Activated CD8-positive, alpha-beta memory T cell treated with anti-CD3 and anti-CD28 coated beads for 1 hour (primary cell): ENCODE measurements at places on chromosomes 5 and 9.

- DNase-seq: no peak
Measured at GRCh38 chr9:74666625-74667316, 169.6 kb downstream of the RORB start.

DNA sequence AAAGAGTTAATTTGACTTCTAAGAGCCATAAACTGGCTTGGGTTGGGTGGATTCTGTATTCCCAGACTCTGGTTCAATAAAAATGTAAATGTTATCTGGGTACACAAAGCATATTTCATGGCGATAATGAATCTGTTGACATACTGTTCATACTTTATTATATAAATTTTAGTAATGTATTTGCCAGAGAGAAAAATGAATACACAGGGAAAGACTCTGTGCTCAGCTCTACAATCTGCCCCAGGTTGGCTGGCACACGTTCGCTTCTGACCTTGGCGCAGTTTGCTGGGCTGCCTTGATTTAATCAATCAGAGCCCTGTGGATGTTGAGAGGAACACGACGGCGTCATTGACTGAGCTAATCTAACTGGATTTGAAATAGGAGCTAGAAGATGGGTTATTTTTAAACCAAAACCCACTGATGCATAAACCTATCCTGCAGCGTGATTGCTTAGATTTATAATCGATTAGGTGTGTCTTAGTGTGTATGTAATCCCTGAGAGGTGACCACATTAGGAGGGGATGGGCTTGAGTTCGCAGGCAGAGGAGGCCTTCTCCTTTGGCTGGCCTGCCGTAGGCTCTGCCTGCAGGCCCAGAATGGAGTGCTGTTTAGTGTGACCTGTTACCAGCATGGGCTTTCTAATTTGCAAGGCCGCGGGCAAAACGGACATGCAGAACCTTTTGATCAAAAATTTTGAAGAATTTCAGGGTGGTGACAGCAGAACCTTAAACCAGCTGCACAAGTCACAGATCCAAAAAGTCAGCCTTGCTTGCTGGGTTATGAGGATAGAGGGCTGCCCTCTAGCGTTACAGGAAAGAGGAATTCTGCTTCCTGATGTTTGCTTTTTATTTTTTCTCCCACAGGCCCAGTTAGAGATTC is 3.9 kb upstream of the ADCY2 start:
- no peak for DNase-seq

- no peak for DNase-seq
Measured at GRCh38 chr5:143636931-143637528, 174.9 kb upstream of the HMHB1 start.

GRCh38 chr9:89483592-89484474 is 14.1 kb downstream of the SEMA4D start:
- no peak for DNase-seq

GRCh38 chr5:148005788-148006520 is 57.8 kb upstream of the SPINK5 start:
- no peak for DNase-seq

DNA sequence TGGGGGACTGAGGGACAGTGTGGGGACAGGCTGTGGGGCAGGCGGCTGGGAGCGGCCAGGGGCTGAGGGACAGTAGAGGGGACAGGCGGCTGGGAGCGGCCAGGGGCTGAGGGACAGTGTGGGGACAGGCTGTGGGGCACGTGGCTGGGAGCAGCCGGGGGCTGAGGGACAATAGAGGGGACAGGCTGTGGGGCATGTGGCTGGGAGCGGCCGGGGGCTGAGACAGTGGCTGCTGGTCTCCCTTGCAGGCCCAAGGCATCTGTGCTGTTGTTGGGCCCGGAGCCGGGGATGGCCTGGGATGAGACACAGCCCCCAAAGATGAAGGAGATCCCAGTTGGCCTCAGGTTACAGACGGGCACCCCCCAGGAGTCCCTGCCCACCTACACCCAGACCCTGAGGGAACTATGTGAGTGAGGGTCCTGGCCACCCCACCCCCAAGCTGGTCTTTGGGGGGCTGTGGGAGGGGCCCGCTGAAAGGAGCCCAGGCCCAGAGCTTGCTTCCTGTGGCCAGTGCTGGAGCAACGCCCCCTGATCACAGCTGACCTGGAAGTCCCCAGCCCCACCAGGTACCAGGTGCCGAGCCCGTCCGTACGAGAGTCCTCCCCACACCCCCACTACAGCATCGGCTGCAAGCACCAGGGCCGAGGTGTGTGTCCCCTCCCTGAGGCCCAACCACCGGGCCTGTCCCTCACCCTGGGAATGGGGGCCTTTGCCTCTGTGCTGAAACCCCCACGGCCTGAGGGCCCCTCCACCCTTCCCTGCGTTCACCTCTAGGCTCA is 593 bp downstream of the STPG3 start:
- DNase-seq: no peak

GRCh38 chr5:170353011-170353761 is 36.0 kb downstream of the KCNMB1 start:
- no peak for DNase-seq

DNA sequence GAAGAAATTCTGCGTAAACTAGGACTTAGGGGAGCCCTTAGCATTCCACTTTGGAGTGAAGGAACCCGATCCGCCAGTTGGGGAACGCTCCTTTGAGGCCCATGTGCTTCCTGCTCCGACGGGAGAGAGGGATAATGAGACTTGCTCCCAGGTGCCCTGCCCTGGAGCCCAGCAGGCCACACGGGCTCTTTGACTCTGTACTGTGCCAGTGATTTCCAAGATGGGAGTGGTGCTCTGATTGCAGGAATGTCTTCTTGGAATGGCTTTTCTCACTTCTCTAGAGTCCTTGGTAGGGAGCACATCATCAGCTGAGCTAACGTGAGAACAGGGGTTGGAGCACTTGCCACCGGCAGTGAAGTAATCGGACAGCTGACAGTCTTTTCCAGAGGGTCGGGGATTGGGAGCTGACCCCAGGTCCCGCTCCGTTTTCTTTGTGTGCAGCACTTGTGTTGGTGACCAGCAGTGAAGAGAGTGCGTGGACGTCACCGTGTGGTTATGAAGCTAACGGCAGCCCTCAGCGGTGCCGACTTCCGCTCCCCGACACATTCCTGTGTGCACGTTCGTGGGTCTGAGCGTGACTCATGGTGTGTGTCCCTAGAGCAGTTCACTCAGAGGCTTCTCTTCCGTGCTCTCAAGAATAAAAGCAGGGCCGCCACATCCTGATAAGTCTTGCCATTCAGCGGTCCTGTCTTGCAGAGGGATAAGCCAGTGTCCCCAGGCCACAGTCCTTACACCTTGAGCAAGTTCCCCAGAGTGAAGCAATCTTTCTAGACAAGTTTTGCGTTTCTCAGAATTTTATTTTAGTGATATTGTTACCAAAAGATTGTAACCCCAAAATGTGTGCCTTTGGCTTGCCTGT is 25.6 kb downstream of the ABL1 start:
- no peak for DNase-seq

DNA sequence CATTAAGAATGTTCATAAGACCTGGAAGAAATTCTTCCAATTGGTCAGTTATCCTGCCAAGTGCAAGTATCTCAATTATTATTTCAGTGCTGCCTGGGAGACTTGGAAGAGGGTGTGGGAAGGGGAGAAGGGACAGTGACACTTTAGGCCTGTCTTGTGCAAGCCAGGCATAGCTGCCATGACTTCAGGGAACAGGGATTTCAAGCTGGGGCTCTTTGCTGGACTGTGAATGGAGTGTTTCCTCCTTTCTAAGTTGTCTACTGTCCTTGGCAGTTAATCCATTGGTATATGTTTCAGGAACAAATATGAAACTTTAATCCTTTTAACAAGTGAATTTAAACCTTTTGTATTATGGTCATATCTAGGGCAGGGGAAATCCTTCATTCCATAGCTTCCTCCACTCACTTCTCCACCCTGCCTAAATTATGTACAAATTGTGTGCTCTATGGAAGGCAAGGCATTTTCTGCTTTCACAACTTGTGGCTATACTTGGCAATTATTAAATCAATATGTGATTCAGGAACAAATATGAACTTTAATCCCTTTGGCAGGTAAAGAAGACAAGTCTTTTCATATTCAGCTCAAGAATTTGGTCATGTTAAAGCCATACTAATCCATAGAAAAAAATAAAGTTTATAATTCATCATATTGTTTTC is 72.7 kb upstream of the IL33 start:
- no peak for DNase-seq

DNA sequence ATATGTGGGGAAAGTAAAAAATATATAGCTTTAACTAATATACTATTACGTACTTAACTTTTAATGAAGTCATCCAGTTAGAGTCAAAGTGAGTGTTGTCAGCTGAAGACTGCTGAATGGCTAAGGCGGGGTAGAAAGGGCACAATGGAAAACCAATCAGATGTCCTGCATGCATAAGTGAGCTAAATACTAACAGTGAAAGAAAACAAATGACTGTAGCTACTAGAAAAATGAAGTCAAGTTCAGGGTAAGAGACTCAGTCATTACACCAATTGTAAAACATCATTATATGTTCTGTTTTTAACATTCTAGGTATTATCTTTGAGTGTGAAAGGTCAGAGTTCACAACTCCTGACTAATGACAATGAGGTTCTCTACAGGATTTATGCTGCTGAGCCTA is 295.2 kb downstream of the ADGRV1 start:
- DNase-seq: no peak

- no peak for DNase-seq
Measured at GRCh38 chr9:38768351-38768761, 48.4 kb upstream of the FAM240B start.

DNA sequence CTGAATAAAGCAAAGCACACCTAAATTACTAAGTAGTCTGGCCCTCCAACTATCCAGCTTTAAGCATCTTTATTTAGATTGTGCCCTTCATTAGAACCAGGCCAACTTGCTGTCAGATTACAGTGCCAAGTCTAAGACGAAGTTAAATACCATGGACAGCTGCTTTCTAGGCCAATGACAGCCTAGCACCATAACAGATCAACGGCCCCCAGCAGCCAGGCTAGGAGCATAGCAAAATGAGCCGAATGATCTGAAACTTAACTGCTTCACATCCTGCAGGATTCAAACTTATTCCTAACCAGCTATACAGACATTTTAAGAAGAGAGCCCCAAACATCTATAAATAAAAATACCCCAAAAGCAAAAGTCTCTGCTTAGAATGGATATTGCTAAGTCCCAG is 6.8 kb downstream of the SLC24A2 start:
- DNase-seq: no peak

DNA sequence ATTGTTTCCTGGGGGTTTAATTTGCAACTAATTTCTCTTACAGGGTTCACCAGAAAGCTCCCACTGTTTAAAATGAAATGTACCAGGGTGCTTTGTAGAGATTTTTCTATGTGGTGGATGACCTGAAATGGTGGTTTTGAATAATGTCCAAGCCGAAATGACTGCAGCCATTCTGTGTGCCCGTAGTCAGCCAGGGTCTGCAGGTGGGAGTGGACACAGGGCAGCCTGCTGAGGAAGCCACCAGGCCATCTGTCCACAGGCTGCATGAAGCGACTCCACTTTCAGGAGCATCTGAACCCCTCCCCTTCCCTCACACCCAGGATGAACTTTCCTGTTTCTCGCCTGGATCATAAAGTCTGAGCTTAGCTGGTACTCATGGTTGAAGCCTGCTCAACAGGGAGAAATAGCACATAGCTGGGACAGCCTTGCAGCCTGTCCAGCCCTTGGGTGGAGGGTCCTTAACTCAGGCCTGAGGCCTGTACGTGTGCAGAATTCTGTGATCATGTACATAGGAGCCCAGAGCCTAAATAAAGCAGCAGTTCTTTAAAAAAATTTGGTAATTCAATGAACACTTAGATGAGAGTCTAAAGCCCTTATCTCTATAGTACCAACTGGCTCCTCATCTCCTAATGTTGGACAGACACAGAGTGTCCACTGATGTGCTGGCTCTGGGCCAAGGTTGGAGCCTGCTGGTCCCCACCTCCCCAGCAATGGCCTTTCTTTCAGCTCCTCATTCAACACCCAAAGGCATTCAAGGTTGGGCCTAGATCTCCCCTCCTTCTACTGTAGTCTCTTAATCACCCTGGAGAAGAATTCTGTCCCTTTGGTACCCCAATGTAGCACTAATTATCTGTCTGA is 72.8 kb downstream of the SHB start:
- no peak for DNase-seq
